ENCODE measurements at places on chromosomes 2 and 18. TPM values are rescaled to one million over a fixed set of nuclear protein-coding genes. Genes with fewer than 3 reads are reported as not detected.

GRCh38 chr2:45382744-45383143 is 228.3 kb downstream of the SRBD1 start:
- peak; percentile 8 for DNase-seq

DNA sequence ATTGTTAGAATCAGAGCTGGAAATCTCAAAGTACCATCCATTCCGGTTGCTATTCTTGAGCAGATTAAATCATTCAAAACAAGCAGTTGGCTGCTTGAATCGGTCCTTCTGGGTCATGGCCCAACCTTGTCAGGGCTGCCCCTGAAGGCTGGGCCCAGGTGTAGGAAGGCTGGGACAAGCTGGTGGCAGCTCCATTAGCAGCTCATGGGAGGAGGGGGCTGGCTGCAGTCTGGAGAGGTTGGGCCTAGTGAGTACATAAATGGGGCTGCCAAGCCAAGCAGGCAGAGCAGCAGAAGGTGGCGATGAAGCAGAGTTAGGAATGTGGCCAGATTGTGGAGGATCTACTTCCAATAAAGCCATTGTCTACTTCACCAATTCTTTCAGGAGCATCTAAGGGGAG is 81.4 kb downstream of the ADCYAP1 start:
- DNase-seq, result no peak

DNA sequence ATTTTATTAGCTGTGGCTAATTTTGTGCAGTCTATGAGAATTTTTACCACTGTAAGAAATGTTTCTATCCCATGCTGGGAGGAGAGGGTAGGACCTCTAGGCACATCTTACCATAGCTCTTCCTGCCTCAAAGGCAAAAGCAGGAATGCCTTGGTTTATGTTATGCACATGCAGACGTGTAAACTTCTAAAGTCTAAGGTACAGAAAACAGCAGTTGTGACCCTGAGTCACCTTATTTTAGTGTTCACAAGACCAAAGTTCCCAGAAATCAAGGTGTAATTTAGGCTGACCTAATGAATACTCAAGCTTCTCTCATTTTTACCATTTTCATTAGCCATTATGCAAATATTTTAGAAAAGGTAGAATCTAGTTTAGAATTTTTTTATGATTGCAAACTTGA is 15.4 kb upstream of the WIPF1 start:
- DNase-seq, result no peak

DNA sequence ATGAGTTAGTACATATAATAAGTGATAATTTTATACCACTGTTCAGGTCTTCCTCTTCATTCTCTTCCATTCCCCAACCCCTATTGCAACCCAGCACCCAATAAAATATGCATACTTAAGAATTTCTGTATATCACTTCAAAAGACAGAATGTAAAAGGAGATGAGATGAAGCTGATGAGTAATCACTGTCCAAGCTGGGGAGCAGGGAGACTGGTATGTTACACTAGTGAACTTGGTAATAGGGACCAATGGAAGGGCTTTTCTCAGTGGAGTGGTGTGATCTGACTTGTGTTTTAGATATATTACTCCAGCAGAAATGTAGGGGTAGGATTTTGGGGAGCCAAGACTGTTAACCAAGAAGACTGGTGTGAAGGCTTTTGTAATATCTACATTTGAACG is 18.0 kb upstream of the ARHGAP28 start:
- DNase-seq, result no peak

DNA sequence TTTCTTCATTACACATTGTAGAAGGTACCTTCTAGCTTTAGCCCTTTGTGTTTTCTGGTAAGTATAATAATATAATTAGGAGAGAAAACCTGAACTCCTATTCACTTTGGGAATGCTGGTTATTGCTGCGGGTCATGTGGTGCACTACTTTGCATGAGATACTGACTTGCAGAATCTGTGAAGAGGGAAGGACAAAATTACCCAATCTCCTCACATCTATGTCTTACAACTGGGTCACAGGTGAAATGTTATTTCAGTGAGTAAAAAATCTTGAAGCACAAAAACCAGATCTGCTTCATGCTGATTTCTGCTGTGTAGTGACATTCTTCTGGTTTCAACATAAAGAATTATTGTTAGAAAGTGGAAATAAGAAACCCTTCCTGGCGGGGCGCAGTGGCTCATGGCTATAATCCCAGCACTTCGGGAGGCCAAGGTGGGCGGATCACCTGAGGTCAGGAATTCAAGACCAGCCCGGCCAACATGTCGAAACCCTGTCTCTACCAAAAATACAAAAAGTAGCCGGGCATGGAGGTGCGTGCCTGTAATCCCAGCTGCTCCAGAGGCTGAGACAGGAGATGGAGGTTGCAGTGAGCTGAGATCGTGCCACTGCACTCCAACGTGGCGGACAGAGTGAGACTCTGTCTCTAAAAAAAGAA is 211.0 kb upstream of the REG3G start:
- no peak for DNase-seq

DNA sequence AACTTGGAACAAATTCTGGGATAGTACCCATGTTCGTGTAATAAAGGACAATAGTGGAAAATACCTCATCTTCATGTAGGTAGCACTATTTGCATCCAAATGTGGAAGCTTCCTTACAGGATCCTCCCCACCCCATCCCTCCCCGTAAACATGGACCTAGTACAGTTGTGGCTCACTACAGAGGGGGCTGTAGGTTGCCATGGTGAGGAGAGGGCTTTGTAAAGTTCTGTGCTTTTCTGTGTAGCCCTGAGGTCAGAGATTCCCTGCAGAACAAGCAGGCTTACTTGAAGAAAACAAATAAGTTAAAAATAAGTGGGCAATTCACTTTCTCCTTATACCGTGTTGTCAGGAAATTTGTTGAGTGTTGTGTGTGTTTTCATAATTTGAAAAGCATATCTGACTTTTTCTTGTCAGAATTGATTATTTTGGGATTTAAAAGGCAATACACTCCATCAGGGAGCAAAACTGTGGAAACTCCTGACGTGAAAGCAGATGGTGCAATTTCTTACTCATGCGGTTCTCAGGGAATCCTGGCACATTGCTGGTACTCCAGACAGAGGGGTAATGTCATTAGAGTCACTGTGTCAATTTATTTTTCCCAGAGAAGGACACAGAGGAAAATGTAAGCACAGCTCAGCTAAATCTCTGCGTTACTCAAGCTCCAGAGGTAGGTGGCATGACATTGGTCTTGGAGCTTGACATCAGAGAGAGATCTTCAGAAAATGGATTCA is 174.2 kb upstream of the LHCGR start:
- no peak for DNase-seq

- DNase-seq, result peak; percentile 28
These were observed 221.0 kb downstream of the MTX2 start for GRCh38 chr2:176490061-176490861.

- DNase-seq, result no peak
These were observed 449.1 kb downstream of the PIK3C3 start for GRCh38 chr18:42404151-42404550.

DNA sequence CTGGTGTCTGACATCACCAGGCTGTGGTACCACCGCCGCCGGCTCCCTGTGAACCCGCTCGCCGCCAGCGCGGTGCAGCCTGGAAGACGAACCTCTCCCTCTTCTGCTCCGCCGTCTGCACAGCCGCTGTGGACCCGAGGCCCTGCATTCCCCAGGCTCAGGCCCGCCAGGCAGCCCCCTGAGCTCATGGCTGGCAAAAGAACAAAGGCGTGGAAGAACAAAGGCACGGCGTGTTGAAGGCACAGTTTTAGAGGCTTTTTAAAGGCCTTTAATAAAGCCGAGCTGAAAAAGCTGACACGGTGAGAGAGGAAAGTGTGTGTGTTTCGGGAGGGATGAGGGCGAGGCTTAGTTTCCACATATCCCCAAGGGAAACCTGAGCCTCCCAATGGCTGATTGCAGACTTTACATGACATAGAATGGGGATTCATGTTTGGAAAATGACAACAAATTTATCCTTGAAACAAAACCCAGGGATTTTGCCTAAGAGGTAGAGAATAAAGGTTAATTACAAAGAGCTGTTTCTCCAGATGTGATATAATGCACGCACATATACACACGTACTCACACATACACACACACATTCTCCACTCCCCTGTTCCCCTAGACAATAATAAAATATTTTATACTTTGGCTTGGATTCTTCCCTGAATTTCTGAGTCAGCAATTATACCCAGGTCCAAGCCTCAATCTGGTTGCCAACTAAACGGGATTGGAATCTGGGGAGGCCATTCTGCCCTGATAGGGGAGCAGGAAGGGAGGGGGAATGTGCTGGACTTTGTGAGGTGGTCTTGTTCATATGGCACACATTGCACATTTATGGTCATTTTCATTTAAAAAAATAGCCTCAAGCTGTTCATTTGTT is 39.7 kb downstream of the RFX8 start:
- DNase-seq, result peak; percentile 47

- peak; percentile 32 for DNase-seq
These were observed 469.6 kb upstream of the ID2 start for GRCh38 chr2:8212239-8212638.

- DNase-seq, result no peak
These were observed 16.1 kb downstream of the RAB1A start for GRCh38 chr2:65113816-65114215.

DNA sequence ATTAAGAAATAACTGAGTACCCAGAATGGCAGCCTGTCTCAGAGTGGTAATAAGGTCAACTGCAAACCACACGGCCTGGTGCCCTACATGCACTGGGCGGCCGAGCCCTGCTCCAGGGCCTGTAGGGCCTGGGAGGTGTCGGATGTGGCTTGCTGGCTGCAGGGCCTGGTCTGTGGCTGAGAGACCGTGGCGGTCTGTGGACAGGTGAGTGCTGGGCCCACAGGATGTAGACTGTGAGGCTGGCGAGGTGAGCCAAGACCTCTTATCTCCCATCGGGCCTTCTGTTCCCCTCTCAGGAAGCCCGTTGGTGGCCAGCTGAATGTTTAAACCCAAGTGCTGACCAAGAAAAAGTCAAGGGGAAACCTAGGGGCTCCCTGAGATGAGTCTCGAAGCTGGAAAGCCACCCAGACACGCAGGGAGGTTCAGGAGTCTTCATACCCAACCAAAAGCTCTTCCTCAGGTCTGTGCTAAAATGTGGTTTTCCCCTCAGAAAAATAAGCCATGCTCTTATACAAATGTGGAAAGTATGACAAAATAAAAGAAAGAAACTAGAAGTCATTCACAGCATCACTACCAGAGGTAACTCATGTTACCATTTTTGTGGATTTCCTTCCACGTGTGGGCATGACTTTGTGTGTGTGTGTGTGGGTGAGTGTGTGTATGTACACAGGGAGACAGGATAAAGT is 47.7 kb upstream of the CTDP1 start:
- DNase-seq, result no peak

DNA sequence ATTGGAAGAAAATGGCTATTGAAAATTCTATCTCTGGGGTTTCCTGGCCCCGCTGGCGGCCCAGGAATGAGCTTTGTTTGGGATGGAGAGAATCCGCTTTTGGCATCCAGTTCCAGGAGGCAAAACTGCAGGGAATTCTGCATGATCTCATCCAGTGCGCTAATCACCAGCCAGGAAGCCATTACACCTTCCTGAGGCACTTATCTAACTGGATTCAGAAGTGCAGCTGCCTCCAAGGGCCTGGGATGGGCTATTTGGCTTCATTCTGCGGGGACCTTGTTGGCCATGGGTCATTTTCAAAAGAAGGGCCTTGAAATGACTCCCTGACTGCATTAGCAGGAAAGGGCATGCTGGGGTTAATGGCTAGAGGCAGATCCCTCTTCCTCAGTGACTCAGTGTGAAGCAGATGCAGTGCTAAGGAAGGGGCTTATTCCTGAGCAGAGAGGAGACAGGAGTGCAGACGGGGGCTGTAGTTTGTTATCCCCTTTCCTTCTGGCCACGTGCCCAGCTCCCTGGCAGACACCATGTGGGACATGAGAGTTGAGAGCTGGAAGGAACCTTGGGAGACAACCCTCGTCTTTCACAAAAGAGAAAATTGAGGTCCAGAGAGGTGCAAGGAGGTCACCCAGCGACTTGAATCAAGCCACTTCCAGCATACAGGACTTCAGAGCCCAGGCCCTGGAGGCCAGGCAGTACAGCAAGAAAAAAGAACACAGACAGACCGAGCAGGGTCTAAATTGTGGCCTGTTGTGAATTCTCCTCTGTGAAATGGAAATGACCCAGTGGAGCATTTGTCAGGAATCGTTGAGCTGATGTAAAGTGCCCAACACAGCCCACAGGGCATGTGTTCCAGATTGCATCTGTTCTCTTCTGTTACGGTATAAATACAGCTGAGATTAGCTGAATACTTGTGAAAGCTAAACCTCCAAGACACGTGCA is 161.8 kb downstream of the PRKCE start:
- DNase-seq, result no peak

- DNase-seq, result no peak
These were observed 246.5 kb downstream of the GALR1 start for GRCh38 chr18:77495982-77496690.

DNA sequence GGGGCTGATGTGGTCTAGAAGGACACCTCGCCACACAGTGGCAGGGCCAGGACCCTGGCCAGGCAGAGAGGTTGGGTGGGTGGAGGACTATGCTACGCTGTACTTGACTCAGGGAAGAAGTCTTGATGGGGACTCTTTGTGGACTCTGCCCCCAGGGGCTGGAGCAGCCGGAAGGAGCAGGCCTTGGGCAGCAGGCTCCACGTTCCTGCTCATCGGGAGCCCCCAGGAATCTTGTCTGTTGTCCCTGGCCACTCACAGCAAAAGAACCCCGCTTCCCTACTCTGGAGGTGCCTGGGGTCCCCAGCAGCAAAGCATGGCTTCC is 79.0 kb downstream of the POLR1A start:
- DNase-seq, result no peak

DNA sequence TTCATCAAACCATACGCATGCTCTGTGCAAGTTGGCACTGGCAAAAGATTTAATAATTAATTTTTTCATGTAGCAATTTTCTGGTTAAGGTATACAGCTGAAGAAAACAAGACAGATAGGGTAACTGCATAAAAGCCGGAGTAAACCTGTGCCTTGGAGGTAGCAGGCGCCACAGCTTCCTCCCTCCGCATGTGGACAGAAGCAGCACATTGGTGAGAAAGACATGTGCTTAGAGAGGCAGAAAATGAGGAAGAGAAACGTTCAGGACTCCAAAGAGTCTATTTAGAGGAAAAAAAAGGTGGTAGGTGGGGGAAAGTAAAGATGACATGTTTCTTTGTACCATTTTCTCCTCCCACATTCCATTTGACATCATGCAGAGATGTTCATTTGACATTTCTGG is 9.3 kb downstream of the ST6GAL2 start:
- no peak for DNase-seq

DNA sequence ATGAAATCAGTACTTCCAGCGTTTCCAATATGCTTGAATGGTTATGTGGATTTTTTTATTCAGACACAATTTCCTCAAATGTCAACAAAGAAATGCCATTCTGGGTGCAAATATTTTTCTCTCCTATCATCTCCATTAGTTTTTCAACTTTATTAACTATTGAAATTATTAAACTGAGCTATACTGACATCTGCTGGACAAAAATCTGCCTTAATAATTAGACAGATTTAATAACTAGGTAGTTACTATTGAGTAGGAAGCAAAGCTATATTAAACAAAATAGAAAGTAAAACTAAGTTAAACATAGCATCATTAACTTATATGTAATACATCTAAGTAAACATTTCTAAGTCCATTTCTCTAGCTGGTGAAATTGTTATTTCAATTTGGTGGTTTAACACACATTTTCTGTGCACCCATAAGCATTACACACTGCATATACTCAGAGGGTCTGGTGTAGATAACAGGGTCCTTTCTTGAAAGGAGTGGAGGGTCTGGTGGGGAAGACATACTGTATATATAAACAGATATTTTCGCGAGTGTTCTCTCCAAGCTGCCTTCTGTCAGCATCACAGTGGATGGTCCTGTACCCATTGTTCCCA is 77.0 kb downstream of the LANCL1 start:
- DNase-seq, result no peak

The NR4A2 gene
- total RNA-seq, result 0.32 TPM

The TBR1 gene
- total RNA-seq, result not detected

The MERTK gene
- 0.07 TPM for total RNA-seq

The CRYBA2 gene
- total RNA-seq, result not detected

The BMP10 gene
- not detected for total RNA-seq

The HJURP gene
- 40.1 TPM for total RNA-seq
